SJSA1 (cell line): ENCODE measurements at places on chromosomes 7 and 10.
A peak's percentile ranks its signal among the peaks of the same experiment; 100 is the strongest.

DNA sequence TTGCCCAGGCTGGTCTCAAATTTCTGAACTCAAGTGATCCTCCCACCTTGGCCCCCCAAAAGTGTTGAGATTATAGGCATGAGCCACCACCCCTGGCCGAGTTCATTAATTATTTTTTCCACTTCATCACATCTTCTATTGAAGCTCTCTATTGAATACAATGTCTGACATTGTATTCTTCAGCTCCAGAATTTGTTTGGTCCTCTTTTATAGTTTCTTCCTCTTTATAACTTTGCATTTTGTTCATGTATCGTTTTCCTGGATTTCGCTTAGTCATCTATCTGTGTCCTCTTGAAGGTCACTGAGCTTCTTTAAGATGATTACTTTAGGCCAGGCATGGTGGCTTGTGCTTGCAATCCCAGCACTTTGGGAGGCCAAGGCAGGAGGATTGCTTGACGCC is 30.2 kb downstream of the NOM1 start:
- no peak for DNase-seq

- no peak for DNase-seq
Observed at GRCh38 chr7:134795231-134795630, 15.8 kb downstream of the CALD1 start.

GRCh38 chr10:73932620-73933112 is 21.7 kb downstream of the PLAU start:
- DNase-seq = no peak

DNA sequence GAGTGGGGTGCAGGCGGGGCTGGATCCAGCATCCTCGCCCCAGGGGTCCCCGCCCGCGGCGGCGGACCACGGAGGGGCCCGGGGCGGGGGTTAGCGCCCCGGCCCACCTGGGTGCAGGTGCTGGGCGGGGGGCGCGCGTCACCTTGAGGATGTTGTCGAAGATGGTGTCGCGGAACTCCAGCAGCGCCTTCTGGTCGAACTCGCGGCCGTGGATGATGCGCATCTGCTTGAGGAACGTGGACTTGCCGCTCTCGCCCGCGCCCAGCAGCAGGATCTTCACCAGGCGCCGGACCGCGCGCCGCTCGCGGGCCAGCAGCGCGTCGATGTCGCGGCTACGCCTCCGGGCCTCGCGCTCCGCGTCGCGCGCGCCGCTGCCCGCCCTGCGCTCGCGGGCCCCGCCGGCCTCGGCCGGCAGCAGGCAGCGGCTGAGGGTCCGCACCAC is 376 bp downstream of the GNA12 start:
- no peak for DNase-seq

DNA sequence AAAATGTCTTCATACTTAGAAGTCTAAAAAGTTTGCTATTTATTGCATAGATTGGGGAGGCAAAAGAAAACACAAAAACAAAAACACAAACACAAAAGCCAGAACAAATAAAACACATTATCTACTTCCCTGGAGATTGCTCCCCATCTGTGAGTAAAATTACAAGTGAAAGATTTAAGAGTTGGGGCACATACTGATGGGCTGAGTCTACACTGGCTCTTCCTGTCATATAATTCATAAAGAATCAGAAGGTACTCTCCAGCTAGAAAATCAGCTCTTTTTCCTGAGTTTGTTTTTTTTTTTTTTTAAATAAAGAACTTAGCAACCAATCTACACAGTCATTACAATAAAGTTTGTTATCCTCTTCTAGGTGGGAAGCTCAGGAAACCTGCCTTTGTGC is 192.4 kb upstream of the LRRN3 start:
- DNase-seq = no peak

DNA sequence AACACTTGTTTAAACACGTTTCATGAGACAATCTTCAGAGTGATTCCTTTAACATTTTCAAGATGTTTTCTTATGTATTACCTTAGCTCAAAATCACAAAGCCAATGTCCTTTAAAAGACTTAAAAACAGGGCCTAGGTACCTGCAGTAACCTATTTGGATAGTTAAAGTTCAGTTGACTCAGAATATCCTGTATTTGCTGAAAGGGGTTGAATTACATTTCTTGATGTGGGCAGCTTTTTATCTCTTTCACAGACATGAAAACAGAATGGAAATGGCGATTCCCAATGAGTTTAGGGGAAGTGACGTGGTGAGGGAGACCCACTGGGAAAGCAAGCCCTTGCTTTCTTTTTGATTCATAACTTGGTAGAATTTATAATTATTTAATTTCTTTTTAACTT is 324.4 kb upstream of the AOAH start:
- no peak for DNase-seq

- no peak for DNase-seq
Observed at GRCh38 chr10:56728349-56728748, 367.3 kb upstream of the ZWINT start.

DNA sequence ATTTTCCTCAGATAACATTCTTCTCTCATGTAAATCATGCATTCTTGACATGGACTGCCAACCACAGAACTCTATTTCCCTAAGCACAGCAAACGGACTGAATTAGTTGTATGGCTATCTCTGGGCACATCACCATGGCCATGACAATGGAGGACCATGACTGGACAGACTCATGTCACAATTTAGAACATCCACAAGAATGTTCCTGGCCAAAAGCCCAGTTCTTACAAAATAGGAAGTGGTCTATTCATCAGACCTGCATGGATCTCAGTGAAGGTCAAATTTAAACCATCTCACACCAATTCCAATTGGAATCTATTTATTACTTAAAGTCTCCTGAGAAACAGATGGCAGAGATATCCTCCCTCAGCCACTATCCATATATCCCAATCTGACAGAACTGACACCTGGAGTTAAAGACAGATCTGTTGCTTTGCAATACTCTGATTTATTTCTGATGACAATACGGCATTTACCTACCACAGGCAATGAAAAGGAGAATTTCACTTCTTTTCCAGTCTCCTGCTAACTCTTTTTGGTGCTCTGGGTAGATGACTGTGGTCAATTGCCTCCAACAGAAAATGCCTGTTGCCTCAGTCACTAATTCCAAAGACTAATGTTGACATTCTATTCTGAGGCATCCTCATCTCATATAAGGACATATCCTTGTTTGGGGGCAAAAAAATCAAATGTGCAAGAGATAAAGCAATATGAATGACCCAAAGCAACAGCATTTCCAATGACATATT is 254.8 kb downstream of the HTR7 start:
- no peak for DNase-seq

- no peak for DNase-seq
Observed at GRCh38 chr7:50037086-50037485, 56.0 kb downstream of the ZPBP start.

DNA sequence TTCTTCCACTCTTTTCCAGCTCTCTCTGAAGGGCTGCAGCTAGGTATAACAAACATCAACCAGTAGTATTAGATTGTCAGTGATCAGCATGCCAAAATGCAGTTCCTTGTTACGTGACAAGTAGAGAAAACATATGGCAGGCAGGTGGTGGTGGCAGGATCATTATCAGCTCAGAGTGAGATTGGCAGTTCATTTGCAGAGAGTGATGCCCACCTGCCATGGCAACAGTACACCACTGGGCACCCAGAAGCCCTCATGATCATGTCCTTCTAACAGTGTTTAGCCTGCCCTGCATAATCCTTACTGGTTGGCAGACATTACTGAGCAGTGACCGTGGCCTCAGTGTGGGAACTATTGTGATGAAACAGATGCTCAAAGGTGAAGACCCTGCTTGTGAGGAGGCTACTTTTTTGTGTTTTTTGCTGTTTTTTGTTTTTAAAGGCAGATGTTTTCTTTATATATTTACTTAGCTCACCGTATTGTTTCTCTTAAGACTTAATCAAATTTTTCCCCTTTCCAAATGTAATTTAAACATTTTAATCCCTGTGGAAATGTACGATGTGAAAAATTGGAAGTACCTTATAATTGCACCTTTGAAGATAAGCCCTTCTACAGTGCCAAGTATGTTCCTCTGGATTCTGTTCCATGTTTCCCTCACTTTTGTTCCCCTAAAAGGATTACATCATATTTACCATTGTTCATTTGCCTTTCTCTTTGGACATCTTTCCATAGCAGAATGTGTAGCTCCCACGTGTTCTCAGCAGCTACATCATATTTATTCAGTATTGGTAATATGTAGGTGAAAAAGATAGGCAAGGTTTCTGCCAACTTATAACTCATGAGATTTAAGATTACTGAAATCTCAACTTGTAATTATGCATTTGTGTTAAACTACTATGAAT is 179.6 kb downstream of the SND1 start:
- DNase-seq = no peak

DNA sequence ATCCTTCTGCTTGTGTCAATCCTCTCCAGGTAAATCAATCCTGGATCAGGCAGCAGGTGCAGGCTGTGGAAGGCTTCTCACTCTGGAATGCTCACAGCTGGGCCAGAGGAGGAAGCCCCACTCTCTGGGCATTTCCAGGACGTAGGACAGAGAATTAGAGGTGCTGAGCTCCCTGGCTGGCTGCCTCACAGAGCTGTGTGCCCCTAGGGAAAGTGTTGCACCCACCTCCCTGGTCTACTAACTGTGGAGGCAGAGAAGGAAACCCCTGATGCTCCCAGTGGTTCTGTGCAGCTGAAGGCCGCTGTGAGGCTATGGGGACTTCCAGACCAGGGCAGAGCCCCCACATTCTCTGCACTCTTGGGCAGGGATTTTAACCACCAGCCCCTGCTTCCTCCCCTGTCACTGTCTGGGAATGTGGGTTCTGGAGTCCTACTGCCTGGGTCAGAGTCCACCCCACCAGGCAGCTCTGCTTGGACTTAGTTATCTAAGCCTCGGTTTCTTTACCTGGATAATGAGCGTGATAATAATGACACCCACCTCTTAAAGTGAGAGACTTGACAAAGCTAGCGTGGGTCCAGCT is 73.5 kb upstream of the EEPD1 start:
- DNase-seq = no peak

DNA sequence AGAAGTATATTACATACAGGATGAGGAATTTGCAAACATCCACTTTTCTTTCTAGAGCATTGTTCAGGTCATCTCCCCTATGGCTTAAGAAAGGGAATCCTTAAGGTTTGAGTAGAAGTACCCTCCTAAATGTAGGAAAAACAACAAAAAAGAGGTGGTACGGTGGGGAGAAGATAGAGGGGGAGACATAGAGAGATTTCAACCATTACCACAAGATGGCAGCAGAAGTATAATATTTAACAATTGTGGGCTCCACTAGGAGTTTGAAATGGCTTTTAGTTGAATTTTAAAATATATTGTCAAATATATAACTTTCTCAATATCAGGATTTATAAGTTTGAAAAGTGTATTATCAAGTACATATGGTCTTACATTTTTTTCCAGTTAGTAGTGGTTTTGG is 72.7 kb upstream of the PRKG1 start:
- no peak for DNase-seq

DNA sequence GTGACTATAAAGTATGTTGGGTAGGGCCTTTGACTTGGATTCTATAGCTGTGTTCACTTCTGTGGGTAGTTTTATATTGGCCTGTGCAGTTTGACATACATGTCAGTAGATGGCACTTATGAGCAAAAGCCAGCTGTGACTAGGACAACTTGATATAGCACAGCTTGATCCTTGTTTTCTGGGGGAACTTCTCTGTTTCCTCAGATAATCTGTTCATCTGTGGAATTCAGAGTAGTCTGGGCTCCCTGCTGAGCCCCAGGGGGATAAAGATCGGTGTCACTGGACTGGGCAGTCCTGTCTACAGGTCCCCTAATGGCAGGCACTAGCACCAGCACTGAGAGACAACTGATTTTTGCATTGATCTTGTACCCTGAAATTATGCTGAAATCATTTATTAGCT is 25.4 kb downstream of the CYP2C9 start:
- no peak for DNase-seq

DNA sequence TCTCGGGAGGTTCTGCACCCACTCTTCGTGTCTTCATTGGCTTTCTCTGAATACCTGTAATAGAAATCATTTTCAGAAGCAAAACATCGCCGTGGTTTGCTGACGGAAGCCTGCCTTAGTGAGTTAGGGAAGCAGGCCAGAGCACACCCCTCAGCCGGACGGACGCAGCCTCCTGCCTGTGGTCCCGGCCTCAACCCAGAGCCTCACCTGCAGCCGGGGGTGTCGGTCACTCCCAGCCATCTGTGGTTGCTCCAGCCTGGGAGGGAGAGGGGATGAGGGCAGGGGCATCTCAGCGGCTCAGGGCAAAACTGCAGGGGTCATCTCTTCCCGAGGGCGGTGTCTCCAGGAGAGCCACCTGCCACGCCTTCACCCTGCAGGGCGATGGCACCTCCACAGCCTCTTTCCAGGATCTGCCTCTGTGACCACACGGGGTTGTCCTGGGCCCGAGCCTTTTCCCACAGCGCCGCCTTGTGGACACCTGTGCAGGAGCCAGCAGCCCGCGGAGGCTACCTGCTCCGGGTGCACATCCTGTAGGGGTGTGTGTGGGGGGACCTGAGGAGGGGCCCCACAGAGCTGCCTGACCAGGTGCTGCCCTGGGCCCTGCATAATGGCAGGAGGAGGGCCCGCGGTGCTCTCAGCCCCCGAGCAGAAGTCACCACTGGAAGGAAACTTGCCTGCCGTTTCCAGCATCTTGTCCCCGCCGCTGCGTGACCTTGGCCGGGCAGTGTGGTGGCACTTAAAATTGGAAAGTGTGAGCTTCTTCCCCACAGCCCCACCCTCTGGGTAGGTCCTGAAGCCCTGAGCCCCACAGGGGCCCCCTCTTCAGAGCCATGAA is 21.6 kb upstream of the AP5Z1 start:
- DNase-seq = peak; percentile 53

- DNase-seq = no peak
Observed at GRCh38 chr10:15439341-15439842, 68.3 kb upstream of the FAM171A1 start.

DNA sequence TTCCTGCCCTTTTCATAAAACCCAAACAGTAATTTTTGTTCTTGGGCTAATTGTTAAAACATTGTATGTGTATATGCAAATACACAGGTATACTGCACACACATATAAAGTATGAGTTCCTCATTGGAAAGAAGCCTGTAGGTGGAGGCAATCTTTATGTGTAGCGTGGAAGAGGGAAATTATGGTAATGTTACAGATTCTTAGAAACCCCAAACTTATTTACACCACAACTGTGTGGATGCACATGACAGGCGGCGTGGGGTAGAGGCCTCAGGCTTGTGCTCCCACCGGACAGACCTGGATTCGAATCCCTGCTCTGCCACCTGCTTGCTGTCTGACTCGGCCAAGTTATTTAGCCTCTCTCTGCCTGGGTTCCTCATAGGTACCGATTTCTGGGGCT is 223.0 kb downstream of the CELF2 start:
- DNase-seq = no peak

GRCh38 chr7:41130561-41131236 is 572.2 kb downstream of the INHBA start:
- DNase-seq = no peak

GRCh38 chr7:138625084-138625848 is 75.9 kb downstream of the SVOPL start:
- no peak for DNase-seq

GRCh38 chr7:706721-707120 is 19.8 kb upstream of the DNAAF5 start:
- no peak for DNase-seq

GRCh38 chr10:33507662-33508425 is 173.4 kb upstream of the NRP1 start:
- no peak for DNase-seq
